Naive thymus-derived CD8-positive, alpha-beta T cell (primary cell): ENCODE measurements at places on chromosomes 5 and 9. TPM values are rescaled to one million over a fixed set of nuclear protein-coding genes. Genes with fewer than 3 reads are reported as not detected.

The KLHL3 gene
- total RNA-seq = 36.2 TPM

The CANX gene
- 225 TPM for total RNA-seq

The SOHLH1 gene
- total RNA-seq = not detected

The SPINK13 gene
- not detected for total RNA-seq

The C5orf58 gene
- total RNA-seq = not detected

The ZNF474 gene
- total RNA-seq = 0.47 TPM

The EFNA5 gene
- not detected for total RNA-seq

The C8G gene
- 0.99 TPM for total RNA-seq

The TRPM3 gene
- total RNA-seq = not detected

The CLIC3 gene
- 11.1 TPM for total RNA-seq

DNA sequence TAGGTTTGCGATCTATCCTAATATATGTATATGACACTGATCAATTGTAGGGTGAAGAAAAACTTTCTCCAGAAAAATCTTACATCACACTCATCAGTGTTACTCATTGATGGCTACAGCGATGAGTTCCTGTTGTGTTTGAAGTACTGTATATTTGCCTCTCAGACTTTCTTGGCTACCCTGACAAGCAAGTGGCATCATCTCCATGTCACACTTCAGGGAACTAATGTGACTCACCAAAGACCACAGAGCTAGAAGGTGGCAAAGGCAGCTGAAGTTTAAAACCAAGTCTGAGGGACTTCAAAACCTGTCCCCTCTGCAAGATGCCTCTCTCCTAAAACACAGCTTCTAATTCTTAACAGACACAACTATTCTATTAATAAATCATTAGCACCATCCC lies 451.4 kb downstream of the CTNND2 start:
- DNase-seq = no peak

GRCh38 chr5:58227858-58228257 lies 232.0 kb downstream of the PLK2 start:
- no peak for DNase-seq

- no peak for DNase-seq
Observed at GRCh38 chr9:138069731-138070456, 192.3 kb downstream of the CACNA1B start.

- no peak for DNase-seq
Observed at GRCh38 chr9:31027678-31028077, 1356.8 kb upstream of the ACO1 start.

DNA sequence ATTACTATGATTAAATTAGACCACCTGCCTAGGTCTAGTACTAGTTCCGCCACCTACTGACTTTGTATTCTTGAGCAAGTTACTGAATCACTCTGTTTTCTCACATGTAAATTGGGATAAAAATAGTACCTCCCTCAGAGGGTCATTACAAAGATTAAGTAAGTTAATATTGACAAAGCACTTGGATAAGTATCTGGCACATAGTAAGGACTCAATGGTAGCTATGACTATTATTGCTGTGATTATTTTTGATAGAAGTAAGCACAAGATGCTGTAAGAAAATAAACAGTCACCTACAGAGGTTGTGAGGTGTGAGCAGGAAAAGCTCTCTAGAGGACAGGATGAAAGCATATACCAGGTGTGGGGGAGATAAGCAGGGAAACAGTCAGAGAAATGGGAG lies 173.1 kb upstream of the PAPPA start:
- no peak for DNase-seq

GRCh38 chr9:37953775-37954437 lies 50.0 kb upstream of the SLC25A51 start:
- no peak for DNase-seq

- no peak for DNase-seq
Observed at GRCh38 chr9:109771796-109772531, 8.0 kb upstream of the PALM2AKAP2 start.

DNA sequence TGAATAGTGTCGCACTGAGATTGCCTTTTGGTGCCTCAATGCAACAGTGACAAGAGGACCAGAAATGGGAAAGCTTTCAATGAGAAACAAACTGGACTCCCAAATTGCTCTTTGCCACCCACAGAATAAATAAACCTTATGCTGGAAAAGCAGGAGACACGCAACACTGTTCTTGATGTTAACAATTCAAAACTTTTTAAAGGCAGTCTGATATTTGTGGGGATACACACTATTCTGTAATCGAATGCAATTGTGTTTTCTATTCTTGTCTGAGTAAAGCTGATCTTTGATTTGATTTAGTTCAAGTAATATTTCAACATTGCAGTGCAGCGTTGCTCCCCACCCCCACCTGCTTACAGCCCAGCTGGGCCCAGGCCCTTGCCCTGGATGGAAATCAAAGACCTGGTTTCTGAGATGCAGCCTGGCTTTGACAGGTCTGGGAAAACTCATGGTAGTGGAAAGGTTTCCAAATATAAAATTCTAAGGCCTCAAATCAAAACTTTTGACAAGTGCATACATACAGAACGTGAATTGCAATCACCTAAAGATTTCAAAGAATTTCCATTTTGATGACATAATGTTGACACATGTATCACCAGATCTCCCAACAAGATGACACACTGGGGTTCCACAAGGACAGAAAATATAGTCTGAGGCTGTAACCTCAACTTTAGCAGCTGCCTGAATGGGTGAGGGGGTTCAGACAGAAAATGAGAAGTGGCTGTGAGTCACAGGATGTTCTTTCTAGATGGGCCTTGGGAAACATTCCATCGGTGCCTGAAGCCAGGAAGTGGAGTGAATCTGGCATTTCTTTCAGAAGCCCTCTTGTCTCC lies 55.1 kb downstream of the ABCA1 start:
- no peak for DNase-seq

DNA sequence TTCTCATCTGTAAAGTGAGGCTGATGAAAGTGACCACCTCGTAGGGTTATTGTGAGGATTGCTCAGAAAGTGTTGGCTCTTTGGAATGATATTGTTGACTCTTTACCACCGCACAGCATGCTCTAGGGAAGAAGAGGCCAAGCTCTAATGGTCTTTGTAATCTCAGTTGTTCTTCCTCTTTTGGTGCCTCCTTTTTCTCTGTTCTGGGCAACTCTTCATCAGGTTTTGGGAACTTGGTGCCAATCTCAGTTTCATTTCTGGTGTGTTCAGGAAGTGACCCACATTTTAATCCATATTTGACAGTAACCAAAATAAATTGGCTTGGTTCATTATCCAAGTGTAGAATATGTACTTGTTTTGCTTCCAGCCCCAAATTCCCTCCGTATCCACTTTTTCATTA lies 25.1 kb downstream of the ARHGAP26 start:
- DNase-seq = no peak

GRCh38 chr9:133347515-133347984 lies 381 bp downstream of the MED22 start:
- peak; percentile 54 for DNase-seq
